ENCODE measurements at places on chromosomes 1 and 21.

- DNase-seq, result no peak
Observed at GRCh38 chr1:41823471-41823870, 95.3 kb downstream of the HIVEP3 start.

GRCh38 chr1:104264521-104264920 is 514.8 kb downstream of the AMY1C start:
- DNase-seq, result no peak

DNA sequence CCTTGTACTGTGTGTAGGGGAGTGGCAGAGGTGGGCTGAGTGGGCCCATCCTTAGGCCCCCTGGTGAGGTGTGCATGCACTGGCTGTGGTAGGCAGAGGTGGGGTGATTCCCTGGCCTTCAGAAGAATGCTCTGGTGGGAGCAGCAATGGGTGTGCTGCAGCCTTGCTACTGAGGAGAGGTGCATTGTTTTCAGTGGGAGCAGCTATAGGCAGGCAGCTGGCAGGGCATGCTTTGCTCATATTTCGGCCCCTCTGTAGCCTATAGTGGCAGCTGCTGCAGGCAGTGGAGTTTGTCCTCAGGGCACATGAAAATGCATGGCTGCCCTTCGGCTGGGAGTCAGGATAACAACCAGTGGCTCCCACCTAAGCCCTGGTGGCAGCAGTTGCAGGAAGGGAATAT is 10.1 kb upstream of the KCTD3 start:
- no peak for DNase-seq

- DNase-seq, result no peak
Observed at GRCh38 chr1:92004129-92004528, 25.7 kb upstream of the EPHX4 start.

- no peak for DNase-seq
Observed at GRCh38 chr1:147611021-147611426, 59.3 kb downstream of the ACP6 start.

- no peak for DNase-seq
Observed at GRCh38 chr1:219092206-219092605, 81.5 kb upstream of the LYPLAL1 start.

DNA sequence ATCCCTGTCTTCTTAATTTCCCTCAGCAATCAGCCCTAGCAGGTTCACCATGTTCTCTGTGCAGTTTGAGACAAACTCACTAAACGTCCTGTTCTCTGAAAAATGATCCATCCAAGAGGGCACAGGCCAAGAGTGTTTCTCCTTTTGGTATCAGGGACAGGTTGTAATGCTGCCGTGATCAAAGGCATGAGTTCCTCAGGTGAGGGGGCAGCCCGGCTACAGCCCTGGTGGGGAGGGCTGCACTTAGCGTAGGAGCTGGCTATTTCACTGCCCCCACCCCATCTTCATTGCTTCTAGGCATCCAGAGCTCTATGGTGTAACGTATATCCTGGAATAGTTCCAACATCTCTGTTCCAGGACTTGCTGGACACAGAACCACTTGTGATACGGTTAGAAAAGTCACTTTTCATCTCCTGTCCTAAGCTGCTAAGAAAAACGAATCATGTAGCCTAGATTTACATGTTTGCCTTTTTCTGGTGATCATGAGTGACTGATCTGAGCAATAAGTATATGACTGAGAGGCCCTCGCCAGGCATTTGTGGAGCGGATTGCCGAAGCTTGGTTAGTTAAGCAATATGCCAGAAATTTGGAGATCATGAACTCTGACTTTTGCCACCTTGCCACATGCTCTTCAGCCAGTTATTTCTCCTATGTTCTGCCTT is 41.1 kb upstream of the SRP9 start:
- no peak for DNase-seq

- no peak for DNase-seq
Observed at GRCh38 chr1:211341999-211342398, 15.4 kb downstream of the TRAF5 start.

DNA sequence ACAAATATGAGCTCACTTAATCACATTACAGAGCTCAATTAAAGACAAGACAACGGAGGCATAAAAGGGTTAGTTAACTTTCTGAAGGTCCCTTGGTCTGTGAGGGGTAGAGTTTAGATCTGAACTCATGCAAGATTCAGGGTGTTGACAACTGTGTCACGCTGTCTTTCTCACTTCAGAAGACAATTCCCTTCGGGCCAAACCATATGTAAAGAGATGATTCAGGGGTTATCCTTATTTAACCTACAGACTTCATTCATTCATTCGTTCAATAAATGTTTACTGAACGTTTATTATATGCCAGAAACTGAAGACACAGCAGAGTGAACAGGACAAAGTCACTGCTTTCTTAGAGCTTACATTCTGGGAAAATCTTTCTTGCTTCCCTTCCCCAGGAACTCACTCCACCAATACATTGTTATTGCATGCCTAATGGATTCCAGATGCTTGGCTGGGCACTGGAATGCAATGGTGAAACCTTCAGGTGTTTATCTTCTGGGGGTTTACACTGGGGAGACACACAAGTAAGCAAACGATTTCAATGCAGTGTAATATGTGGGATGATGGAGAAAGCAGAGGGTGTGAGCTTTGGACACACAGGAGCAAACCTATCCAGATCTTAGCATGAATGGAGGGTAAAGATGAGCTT is 6.4 kb downstream of the XCL1 start:
- DNase-seq, result no peak

GRCh38 chr21:29557200-29557599 is 258.5 kb downstream of the BACH1 start:
- DNase-seq, result no peak

DNA sequence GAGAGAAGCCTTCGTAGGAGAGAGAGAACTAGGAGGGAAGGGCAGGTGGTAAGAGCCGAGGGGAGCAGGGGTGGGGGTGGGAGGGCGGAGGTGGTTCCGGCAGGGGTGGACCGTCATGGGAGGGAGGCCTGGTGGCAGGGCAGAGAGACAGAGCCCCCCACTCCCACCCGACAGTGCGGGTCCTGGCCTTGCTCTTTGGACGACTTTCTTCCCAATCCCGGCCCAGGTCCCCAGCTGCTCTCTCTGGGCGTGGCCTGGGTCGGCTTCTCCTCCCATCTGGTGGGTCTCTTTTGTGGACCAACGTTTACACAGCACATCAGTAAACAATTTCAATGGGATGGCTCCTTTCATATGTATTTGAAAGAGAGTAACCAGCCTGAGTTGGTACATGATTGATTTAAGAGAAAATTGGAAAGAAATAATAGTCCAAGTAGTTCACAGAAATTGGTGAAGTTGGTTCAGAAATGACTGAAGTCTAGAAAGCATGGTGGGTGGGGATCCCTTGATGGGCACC is 56.9 kb downstream of the LDLRAD2 start:
- DNase-seq, result no peak

- DNase-seq, result no peak
Observed at GRCh38 chr1:184896000-184896399, 78.3 kb downstream of the NIBAN1 start.

DNA sequence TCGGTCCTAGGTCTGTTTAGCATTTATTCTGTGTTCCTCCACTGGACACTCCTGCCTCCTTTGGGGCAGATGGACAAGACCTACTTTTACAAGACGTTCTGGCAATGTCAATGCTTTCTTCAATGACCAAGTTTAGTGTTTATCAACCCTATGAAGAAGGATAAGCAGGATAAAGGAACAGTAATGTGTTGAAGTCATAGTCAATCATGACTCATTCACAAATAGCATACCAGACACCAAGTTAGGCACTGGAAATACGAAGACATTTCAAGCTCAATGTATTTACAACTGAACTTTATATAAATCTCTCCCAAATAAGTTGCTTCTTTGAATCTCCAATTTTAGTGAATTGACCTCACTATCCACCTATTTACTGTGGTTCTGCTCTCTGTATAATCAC is 4.8 kb upstream of the SLC35D1 start:
- no peak for DNase-seq

DNA sequence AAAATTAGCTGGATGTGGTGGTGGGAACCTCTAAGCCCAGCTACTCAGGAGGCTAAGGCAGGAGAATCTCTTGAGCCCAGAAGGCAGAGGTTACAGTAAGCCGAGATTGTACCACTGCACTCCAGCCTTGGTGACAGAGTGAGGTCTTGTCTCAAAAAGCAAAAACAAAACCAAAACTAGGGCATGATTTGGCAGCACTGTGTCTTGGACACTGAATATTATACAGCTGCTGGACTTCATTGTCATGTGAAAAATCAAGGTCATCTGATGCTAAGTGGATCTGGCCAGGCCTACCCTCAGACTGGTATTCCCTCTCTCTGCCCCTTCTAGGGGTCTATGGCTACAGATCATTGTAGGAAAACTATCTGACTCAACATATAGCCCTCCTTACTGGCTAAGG is 55.2 kb upstream of the MRPS6 start:
- DNase-seq, result no peak

DNA sequence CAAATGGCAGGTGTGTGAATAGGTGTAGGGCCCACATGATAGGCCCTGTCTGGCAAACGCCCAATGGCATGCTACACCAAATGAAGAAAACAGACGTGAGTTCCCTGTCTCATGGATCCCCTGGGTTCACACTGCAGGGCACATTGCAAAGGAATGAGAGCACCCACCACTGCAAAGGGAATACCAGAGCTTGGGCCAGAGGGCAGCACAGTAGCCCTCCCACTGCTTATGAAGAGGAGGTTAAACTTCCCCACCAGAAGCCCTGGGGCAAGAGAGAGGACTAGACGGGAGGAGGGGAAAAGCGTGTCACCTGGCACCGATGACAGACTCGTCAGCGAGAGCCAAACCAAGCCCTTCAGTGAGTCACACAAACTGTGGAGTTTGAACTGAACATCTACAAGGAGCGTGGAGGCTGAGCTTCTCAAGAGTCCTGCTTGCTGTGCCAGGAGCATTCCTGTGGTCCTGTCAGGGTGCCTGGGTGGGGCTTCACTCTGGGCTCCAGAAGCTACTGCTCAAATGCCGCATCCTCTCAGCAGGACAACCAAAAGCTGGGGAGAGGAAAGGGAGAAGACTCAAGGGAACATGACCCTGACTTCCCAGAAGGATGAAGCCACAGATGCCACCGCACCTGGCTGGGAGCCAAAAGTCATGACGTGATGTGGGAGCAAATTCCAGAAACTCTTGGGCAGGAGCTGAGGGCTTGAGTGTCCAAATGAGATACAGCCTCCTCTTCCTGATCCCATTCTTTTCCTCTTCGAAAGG is 61.1 kb downstream of the TOMM20 start:
- DNase-seq, result no peak

GRCh38 chr21:44849616-44850130 is 23.8 kb downstream of the PTTG1IP start:
- no peak for DNase-seq

DNA sequence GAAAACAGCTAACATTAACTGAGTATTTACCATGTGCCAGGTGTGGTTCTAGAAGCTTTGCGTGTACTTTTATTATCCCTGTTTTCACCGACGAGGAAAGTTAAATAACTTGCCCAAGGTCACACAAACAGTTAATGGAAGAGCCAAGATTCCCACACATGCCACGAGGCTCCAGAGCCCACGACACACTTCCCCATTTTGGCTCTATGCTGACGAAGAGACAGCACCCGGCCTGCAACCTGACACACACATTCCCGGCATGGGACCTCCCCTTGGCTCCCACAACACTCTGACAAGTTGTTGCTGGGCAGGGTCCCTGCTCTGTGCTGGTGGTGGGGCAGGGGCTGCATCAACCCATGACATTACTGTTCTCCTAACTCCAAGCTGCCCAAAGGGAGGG is 52.8 kb downstream of the RAP1GAP start:
- no peak for DNase-seq

GRCh38 chr1:186463926-186464325 is 3.0 kb upstream of the PDC start:
- DNase-seq, result no peak

- no peak for DNase-seq
Observed at GRCh38 chr1:22830757-22831340, 120.2 kb downstream of the EPHB2 start.

DNA sequence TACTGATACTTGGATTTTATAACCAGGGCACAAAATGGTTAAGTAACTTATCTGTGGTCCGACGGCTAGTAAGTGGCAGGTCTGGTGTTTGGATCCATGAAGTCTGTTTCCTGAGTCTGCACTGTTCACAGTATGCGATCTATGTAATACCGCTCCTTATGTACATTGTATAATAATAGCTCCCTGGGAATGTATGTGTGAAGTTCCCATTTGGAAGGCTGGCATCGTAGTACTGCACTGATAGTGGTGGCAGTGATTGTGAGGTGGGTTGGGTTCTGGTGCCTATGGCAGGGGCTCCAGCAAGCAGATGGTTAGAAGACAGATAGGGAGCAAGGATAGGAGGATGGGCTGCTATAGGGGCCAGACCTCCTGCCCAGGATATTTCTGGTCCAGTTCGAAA is 25.3 kb downstream of the ITSN1 start:
- no peak for DNase-seq

GRCh38 chr21:44371596-44371995 is 18.2 kb downstream of the TRPM2 start:
- DNase-seq, result no peak

GRCh38 chr1:111191496-111191895 is 8.9 kb downstream of the DENND2D start:
- no peak for DNase-seq

GRCh38 chr1:55155522-55155921 is 59.6 kb downstream of the USP24 start:
- peak; percentile 19 for DNase-seq

Measured in cerebellum (tissue), 4 donors.